ENCODE measurements at places on chromosomes 2 and 18.

DNA sequence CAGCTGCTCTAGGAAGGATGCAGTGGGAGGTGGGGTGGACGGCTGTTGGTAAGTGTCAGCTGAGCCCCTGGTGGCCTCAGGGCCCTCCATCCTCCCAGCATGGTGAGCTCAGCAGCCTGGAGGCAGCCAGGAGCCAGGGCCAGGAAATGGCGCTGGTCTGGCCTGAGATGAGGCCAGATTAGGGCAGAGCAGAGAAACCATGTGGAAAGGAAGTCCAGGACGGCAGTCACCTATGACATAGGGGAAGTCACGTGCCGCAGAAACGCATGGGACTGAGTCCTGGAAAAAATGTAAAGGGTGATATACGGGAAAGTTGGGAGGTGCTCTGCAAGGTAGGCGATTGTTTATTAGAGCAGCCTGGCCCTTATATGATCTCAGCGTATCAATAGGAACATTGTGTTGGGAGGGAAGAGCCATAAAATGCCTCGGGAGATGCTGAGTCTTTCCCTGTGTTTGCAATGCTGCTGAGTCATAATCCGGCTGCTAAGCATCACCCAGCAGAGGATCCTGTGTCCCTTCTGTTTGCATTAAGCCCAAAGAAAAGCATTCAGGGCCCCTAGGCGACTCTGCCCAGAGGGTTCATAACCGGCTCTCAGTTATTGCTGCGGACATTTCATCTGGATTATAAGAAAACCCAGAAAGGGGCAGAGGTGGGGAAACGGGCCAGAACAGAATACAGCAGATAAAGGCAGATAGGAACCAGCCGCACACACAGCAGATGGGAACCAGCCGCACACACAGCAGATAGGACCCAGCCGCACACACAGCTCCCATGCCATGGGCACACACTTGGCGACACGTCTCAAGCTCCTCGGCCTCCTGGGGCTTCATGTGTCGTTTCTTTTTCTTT is 30.3 kb upstream of the B3GNT7 start:
- DNase-seq = peak; percentile 95

GRCh38 chr2:207484444-207485391 is 45.0 kb upstream of the CREB1 start:
- no peak for DNase-seq

DNA sequence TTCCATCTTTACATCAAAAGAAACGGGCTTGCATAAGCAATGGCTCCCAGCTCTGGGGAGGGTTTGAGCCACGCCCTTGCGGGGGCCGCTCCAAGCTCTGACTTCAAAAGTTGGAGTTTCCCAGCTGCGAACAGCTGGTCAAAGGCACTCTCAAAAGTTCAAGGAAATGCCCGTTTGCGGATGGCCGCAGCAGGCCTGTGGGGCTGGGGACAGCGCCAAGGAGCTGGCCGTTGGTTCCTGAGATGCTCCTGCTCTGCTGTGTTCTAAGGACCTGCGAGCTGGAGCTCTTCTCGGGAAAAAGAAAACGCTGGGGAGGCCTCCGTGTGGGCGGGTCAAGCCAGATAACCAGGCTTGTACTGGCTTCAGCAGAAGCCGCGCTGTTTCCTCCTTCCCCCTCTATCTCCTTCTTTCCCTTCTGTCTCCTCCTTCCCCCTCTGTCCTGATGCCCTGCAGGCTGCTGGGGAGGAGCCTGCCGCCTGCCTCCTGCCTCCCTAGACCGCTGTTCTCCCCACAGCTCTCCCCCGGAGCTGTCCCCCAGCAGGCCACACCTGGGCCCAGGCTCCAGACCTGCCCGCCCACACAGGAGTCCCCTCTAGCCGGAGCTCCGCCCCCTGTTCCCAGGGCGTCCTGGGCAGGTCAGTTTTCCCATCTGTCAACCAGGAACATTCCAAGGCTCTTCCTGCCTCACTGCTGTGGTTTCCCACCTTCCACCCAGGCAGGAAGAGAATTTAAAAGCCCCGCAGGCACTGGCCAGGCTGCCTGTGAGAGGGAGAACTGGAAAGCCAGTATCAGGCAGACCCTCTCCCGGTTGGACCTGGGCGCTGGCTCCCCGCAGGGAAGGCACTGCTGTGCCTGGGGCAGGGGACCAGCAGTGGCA is 14.1 kb downstream of the KLF11 start:
- DNase-seq = peak; percentile 70

- no peak for DNase-seq
These were observed 13.1 kb downstream of the AP1S3 start for GRCh38 chr2:223824301-223824700.

GRCh38 chr2:199462956-199463692 is 5.4 kb upstream of the SATB2 start:
- peak; percentile 63 for DNase-seq

GRCh38 chr2:172106108-172106961 is 3.6 kb upstream of the DLX2 start:
- DNase-seq = peak; percentile 38

DNA sequence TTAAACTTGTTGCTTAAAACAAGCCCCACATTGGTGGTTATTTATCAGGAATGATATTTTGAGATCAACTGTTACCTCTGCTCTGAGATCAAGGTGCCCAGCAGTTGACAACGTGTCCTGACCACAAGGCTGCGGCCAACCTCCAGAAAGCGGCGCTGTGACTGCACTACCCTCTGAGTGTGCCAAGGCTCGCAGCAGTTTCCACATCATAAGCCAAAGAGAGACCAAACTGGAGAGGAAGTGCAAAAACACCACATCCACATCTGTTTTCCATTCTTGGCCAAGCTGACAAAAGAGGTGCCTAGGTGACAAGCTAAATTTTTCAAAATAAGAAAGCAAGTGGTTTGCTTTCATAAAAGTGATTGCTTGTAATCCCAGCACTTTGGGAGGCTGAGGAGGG is 410.8 kb upstream of the POU3F3 start:
- no peak for DNase-seq

DNA sequence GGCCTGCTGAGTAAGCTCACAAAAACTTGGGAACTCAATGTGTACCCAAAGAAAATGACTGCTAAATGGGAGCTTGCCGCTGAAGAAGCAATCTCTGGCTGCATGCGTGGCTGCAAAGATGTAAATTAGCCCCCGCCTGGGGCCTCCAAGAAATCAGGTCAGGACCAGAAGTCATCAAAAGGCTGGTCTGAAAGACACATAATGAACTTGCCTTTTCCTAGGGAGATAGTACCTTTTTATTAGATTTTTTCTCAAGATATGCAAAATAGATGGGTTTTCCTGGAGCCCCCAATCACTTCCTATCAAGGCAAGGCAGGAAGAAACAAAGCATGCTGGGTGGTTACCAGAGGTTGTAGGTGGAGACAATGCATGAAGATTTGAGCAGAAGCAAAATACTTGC is 38.9 kb downstream of the PDCL3 start:
- DNase-seq = no peak

GRCh38 chr2:45631319-45631718 is 20.2 kb upstream of the PRKCE start:
- DNase-seq = no peak

DNA sequence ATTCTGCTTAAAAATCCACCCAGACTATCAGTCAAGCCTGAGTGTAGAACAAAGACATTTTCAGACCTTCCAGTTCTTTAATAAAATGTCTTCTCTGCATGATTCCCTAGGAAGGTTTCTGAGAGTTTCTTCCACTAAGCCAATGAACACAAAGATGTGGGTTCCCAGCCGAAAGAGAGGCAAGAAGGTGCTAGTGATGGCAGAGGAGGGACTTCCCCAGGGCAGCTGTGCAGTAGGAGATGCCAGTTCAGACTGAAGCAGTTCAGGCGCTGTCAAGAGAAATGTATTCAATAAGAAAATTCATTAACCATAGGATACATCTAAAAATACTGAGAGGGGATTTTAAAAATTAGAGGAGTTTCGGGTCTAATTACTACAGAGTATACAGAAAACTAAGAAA is 83.3 kb downstream of the RND3 start:
- no peak for DNase-seq

DNA sequence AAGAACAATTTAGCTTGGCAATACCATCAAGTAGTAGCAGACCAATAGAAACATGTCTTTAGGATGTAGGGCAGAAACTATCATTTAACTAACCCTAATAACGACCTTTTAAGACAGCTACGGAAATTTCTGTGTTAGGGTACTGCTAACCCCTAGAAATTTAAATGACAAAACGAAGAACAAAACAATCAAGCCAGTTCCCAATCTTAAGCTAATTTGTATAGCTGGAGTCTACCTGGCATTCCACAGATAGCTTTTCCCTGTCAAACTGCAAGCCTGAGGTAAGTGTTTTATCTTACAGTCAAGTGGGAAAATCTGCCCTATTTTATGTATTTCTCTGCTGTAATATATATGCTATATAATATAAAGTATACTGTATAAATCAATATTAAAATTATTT is 37.6 kb upstream of the CDKL4 start:
- DNase-seq = no peak

DNA sequence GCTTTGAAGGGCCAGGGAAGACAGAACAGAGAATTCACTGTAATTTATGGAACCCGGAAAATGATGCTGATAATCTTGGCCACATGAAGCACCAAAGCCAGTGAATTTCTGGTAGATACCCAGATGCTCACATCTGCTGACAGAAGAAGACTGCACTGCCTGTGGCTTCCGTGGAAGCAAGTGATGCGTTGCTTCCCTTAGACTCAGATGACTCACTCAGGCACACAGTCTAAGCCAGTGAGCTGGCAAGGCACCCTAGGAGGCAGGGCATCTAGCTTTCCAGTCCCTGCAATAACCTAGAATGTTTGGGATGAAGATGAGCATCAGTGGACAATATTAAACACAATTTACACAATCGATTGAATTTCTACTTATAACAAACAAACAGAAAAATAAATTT is 284.7 kb downstream of the CMPK2 start:
- no peak for DNase-seq

- peak; percentile 12 for DNase-seq
These were observed 447.6 kb upstream of the POU3F3 start for GRCh38 chr2:104406261-104406726.

GRCh38 chr2:10004401-10004800 is 38.9 kb upstream of the KLF11 start:
- DNase-seq = no peak

DNA sequence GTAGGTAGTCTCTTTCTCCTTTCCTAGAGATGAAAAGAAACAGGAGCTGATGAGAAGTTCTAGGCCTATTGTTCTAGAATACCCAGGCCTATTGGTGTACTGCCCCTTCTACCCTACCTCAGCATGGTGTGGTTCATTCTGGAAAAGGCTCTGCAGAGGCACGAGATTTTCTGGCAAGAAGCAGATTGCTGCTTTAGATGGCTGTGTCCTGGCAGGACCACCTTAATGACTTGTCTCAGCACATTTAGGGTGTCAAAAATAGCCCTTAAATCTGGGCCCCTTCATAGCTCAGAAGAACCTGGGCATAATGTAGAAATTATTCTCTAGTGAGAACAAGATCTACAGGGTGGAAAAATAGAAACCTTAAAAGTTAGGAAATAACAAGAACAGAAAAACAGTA is 87.9 kb downstream of the BCL2L11 start:
- no peak for DNase-seq

- DNase-seq = no peak
These were observed 663.7 kb upstream of the LRATD1 start for GRCh38 chr2:13968811-13969210.

All from HT-29 (cell line).